Effector CD8-positive, alpha-beta T cell (primary cell): ENCODE measurements at places on chromosomes 3 and 15.

GRCh38 chr3:72597756-72598195 lies 250.5 kb downstream of the SHQ1 start:
- no peak for DNase-seq

GRCh38 chr3:49469037-49469935 lies 781 bp upstream of the DAG1 start:
- DNase-seq: no peak

- no peak for DNase-seq
Observed at GRCh38 chr3:1774597-1774996, 324.1 kb upstream of the CNTN4 start.

DNA sequence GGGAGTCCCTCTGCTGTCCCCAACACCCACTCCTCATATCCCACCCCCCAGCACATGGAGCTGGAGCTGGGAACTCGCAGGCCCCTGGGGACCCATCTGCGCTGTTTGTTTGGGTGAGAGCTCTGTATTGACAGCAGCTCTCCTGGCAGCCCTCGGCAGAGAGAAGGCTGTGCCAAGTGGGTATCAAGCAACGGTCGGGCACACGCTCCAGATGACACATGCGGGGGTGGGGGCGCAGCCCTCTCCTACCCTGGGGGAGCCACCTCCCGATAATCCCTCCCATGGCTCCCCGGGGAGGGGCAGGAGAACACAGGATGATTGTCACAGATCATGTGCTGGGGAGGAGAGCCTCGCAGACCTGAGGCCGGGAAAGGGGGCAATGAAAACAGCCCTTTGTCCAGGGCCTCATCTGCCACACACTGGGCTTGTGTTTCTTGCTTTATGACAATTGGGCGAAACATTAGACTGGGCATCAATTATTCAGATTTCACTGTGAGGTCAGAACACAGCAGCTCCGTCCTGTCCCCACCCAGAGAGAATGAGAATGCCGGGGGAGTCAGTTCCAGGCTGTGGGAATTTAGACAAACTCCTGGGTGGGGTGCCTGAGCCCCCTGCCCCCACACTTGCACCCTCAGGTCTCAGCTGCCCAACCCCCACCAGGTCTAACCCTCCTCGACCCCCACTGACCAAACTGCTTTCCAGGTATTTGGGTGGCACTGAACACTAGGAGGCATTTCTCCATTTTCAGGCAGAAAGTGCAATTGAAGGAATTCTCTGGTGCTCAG lies 46.4 kb upstream of the KLF13 start:
- DNase-seq: no peak

DNA sequence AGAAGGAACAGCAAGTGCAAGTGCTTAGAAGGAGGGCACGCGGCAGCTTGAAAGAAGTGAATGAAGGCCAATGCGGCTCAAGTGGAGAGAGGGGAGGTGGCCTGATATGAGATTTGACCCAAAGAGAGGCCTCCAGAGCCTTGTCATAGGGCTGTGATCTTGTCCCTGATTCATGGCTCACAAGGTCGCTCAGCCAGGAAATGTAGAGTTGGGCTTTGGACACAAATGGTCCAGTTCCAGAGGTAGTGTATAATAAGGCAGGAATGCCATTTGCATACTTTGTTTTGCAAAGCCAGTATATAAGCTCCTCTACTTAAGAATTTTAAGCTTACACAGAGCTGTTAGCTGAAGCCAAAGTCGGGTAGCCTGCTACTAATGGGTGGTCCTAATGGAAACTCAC lies 33.7 kb downstream of the HGD start:
- DNase-seq: no peak

GRCh38 chr15:74542166-74543042 lies 1.4 kb downstream of the ARID3B start:
- no peak for DNase-seq

DNA sequence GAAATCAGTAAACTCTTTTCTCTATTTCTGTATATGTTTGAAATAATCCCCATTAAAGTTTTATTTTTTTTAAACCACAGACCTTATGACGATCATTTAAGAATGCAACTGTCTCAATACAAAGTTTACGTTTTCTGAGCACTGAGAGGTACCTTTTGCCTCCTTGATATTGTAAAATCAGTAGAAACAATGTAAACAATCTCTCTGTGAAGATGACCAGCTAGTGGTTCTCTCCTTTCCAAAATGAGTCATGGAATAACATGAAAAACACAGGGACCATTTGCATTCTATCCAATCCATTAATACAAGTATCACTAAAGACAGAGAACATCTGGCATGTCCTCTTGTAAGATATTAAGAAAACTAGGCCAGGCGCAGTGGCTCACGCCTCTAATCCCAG lies 48.8 kb downstream of the RAD18 start:
- DNase-seq: no peak

DNA sequence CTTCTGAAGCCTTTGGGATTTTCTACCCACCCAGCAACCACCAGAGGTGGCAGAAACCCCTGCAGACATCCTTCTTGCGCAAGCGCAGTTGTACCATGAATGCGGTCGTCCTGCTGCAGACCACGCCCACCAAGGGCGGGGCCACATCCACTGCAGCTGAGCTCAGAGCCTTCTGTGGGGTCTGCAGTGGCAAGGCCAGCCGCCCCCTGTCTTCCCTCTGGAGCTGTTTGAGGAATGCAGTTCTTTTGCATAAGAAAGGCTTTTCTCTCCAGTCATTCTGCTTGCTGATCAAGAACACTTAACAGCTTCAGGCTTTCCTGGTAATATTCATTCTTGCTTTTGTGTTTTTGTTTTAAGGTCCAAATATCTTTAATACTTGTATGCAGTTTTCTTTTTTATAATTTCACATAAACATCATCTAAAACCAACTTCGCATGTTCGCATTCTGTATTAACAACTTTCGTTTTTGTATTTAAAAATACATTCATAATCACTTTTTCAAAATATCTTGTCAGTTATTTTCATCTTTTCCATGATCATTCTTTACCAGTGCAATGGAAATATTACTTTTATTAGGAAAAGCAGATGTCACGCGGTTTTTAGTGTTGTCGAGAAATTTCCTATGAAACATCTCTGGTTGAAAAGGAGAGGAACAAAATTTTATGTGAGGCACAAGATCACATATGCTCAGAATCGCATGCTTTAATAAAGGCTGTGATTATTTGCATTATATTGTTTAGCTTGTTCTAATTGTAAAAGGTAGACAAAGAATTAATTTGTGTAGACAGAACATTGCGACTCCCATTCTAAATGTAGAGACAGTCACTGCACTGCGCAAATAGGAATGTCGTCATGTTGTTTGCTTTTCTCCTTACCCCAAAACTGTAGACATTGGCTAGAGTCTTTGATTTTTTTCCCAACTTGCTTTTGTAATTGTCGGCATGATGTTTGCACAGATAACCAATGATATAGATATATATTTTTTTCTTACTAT lies 98.1 kb upstream of the SNRPN start:
- DNase-seq: no peak

- no peak for DNase-seq
Observed at GRCh38 chr3:75906555-75907112, 121.3 kb upstream of the ZNF717 start.

- no peak for DNase-seq
Observed at GRCh38 chr15:88179562-88179961, 77.0 kb downstream of the NTRK3 start.

GRCh38 chr15:70172124-70172523 lies 74.4 kb upstream of the TLE3 start:
- DNase-seq: no peak

GRCh38 chr3:142056656-142057330 lies 92.6 kb downstream of the TFDP2 start:
- no peak for DNase-seq

DNA sequence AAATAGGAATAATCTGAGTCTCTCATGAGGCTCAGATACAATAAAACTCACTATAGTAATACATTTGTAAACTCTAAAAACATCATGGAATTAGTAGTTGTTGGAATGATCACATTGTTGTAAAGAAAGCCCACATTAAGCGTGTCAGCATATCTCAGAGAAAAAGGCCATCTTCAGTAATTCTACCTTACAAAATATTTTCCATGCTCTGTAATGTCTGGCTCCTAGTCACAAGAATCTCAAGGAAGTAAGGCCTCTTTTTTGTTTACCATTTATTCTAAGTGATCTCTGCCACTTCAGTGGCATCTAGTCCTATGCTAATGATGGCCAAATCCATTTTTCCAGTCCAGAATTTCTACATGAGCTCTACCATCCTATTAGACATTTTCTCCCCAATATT lies 240.2 kb upstream of the ZNF717 start:
- no peak for DNase-seq

GRCh38 chr3:194816748-194817591 lies 131.3 kb downstream of the FAM43A start:
- DNase-seq: no peak

DNA sequence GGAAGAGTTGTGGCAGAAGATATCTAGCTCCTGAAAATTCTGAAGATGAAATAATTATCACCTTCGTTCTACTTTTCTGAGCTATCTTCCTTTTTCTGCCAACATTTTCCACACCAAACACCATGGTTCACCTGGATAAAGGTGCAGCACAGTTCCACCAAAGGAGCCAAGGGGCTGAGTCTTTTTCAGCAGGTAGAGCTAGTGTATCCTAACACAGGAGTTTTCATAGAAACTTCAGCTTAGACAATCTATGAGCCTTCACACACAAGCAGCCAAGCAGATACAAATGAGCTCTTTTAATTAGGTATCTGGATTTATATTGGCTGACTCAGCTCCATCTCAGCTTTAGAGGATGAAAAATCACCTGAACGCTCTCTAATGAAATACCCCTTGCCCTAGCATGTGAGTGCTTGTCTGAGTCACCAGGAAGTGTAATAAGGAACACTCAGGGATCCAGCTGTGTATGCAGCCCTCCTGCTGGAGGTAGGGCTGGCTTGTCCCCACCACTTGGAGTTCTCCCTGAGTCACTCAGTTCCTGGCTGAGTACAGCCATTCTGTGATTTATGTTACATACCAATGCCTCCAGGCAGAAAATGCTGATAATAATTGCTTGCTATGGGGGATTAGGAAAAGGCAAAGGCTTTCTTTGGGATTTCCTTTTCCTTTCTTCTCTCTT lies 385.7 kb downstream of the LSAMP start:
- DNase-seq: no peak

DNA sequence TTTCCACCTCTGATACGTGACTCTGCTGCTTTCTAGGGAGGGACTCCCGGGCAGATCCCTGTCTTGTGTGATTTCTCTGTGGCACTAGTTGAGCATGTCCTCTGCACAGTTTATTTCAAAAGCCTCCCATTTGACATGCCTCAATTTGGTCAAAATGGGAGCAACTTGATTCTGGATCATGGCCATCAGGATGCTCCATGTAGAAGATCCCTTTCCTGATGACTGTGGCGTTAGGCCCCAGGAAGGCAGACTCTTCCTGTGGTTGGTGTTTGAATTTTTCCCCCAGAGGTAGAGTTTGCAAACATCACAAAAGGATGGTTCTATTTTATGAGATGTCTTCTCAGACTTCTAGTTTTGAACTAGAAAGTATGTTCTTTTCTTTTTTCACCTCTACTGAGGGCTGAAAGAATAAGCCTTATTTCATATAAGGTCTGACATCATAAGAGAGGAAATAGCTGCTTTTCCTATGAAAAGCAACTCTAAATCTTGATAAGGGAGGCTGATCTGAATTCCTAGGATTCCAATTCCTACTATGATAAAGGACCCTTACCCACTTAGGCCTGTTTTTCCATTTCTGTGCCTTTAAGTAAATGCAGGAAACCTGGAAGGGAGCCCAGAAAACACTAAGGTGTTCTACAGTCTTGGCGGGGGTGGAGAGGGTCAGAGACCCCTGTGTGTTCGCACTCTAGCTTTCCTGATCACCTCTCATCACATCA lies 243.8 kb upstream of the CHRM5 start:
- no peak for DNase-seq

- no peak for DNase-seq
Observed at GRCh38 chr3:30711151-30711550, 104.8 kb downstream of the TGFBR2 start.

DNA sequence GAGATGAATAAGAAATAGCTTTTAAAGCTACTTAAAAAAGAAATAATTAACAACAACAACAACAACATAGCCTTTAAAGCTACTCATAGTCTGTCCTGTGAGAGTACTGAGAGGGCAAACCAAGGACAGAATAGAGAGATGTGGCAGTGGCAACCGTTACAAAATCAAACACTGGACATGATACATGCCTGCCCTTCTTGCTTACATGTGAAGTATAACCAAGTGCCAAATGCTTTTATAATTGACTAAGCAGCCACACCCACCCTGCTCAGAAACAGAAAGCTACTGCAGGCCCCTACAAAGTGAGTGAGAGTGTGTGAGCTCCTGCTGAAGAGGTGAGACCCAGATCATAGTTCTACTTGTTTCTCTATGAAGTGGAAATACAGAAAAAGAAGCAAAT lies 38.4 kb downstream of the NDUFB4 start:
- no peak for DNase-seq

DNA sequence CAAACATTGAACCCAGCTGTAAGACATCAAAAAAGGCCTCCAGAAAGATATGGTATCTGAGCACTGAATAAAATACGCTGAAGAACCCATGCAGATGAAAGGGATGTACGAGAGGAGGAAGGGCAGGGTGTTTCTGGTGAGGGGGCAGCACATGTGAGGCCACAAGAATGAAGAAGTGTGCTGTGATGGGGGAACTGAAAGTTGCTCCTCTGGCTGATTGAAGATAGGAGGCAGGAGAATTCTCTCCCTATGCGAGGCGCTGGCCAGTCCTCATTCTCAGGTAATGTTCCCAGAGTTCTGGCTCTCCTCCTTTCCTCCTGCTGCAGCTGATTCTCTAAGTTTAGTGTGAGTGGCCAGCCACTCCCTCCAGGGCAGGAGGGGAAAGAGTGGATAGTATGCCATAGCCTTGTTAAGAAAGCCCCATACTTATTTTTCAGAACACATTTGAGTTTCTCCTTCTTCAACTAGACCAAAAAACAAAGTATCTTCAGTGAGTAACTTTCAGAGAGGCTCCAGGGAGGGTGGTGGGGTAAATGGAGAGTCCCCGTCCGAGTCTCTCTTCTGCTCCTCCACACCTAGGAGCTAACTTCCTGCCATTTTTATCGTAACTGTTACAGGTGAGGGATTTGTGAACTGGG lies 26.9 kb upstream of the MYO1E start:
- DNase-seq: no peak

- no peak for DNase-seq
Observed at GRCh38 chr15:66848686-66849392, 146.8 kb downstream of the SMAD6 start.

DNA sequence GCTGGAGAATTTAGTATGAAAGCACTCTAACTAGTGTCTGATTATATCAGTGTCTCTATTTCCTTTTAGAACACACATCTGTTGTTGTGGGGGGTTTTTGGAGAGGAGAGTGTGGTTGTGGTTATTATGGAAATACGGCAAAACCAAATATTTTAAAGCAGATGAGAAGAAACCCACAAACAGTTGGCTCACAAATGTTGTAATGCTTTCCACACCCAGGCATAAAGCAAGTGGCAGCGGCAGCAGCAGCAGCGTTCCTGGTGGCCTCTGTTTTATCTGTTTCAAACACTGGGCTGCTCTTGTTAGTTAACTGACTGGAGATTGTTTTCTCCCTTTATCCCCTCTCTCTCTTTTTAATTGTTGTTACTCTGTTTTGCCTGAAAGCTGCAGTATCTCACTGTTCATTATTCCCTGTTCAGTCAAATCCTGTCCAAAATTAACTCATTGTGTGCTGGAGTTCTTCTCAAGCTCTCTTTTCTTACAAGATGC lies 1045.5 kb upstream of the NR2F2 start:
- no peak for DNase-seq
